ENCODE measurements at places on chromosomes 3 and 15.

GRCh38 chr15:33985751-33986150, 17.5 kb downstream of the CHRM5 start:
- DNase-seq, result no peak

DNA sequence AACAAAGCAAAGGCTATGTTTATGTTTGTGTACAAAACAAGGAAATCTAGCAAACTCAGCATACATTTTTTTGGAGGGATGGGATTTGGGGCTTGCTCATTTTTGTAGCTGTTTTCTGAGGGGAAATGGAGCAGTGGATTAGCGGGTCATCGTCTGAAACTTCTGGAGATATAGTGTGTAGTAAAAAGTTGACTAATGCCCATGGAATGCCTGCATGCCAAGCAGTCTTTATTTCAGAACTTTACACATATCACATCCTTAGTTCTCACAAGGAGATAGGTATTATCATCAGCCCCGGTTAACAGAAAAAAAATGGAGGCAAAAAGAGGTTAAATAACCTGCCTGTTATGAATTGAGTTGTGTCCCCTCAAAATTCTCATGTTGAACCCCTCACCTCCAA, 47.1 kb downstream of the ATP13A4 start:
- no peak for DNase-seq

DNA sequence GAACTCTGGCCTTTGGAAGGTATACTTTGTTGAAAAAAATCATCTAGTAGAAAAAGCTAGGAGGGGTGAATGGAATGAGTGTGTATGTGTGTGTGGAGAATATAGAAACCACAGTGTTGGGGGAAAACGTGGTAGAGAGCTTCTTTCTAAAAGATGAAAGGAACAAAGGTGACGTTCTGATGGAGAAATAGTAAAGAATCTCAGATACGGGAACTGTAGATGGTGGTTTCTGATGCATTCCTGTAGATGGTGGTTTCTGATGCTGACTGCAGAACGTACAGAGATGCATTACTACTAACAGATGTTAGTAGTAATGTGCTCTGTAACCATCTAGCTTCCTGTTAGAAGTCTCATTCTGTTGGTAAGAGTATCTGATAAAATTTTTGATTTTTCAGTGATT, 60.2 kb downstream of the VPS8 start:
- DNase-seq, result no peak

- DNase-seq, result no peak
Observed at GRCh38 chr3:99499235-99500158, 138.9 kb upstream of the COL8A1 start.

GRCh38 chr15:26981492-26981891, 10.5 kb downstream of the GABRG3 start:
- no peak for DNase-seq

DNA sequence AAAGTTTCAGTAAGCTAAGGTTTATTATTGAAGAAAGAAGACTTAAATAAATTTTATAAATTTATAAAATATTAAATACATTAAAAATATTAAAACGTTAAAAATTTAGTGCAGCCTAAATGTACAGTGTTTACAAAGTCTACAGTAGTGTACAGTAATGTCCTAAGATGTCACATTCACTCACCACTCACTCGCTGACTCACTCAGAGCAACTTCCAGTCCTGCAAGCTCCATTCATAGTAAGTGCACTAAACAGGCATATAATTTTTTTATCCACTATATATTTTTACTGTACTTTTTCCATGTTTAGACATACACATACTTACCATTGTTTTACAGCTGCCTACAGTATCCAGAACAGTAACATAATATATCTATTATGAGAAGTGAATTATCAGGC, 51.5 kb downstream of the TJP1 start:
- DNase-seq, result no peak

DNA sequence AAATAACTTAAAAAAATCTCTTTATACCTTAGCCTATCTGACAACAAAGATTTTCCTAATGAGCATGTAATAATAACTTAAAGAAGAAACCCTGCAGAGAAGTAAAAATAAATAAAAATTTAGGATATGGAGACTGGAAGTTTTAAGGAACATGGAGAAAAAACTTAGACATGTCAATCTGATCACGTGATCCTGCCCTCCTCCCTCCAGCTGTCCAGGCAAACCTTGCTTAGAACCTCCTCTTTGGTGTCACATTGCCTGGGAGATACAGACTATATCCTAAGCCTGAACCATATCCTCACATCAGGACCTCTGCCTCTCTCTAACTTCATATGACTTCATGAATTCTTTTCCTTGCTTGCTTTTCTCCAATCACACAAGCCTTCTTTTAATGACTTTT, 275.5 kb downstream of the CNTN3 start:
- DNase-seq, result no peak

DNA sequence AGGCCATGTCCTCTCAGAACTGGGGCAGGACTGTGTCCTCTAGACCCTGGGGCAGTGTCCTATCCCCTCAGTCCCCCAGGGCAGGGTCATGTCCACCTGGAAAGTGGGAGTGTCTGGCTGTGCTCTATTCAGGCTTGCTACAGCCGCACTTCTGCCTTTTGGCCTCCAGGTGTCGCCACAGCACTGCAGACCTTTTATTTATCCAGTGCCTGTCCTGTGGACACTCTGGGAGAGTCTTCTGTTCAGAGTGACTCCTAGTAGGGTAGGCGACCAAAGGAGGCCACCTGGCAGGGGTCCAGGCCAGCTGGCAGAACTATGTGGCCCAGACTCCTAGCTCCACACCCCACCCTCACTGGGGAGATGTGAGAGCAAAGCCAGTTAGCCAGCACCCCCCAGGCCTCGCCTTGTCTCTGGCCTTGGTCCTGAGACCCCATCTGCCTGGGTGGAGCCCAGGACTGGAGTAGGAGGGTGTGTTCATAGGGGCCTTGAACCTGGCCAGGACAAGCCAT, 3.9 kb downstream of the TMIE start:
- peak; percentile 80 for DNase-seq

DNA sequence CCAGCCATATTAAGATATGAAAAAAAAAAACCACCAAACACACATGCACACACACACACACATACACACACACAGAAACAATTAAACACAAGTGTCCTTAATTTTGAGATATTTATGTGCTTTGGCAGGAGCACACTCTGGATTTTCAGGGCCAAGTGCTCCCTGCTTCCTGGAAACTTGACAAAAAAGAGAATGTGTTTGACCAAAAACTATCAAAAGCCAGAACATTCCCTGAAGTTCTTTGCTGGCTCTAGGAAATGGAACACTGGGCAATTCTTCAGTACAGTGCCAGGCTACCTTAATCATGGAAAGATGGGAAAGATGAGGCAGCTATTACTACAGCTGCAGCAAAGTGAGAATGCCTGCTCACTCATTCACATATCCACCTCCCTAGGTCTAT, 44.6 kb downstream of the P3H2 start:
- DNase-seq, result no peak

DNA sequence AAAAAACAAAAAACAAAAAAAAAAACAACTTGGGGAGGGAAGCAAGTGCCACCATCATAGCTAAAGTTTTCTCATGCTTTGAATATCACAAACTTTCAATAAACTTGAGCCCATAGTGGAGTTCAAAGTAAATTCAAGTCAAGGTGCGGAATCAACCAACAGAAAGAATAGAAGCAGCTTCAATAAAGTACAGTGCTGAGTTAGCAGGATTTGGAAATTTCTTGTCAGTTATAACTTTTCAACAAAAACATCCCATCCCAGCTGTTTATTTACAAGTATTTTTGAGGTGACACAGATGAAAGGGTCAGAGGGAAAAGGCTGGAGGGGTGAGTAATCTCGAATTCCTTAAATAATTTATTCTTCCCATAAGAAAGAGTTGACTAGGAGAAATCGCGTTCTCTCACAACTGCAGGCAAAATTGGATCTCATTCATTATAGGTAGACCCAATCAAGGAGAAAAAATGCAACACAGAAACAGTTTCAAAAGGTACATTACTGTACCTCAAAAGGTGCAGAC, 477.4 kb upstream of the RASGRP1 start:
- DNase-seq, result no peak

DNA sequence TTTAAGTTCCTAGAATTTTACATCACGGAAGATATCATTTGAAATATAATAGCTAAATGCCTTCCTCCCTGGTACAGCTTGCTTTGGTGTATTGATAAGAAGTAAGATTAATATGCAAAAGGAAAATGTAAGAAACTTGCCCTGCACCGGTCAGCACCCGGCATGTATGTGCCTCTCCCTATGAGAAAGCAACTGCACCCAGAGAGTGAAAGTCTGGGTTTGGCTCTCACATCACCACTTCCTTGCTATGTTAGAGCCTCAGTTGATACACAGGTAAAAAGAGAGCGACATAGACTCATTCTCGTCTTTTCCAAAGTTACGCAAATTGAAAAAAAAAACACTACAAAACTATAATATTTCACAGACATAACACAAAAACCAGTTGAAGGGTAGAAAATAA, 96.7 kb downstream of the FOXP1 start:
- no peak for DNase-seq

GRCh38 chr3:124407260-124407659, 323.0 kb upstream of the UMPS start:
- no peak for DNase-seq

GRCh38 chr3:43268636-43269035, 17.7 kb upstream of the SNRK start:
- no peak for DNase-seq

- DNase-seq, result no peak
Observed at GRCh38 chr15:64997745-64998375, 8.1 kb upstream of the SPG21 start.

- peak; percentile 86 for DNase-seq
Observed at GRCh38 chr3:61564395-61565059, 3.2 kb downstream of the PTPRG start.

DNA sequence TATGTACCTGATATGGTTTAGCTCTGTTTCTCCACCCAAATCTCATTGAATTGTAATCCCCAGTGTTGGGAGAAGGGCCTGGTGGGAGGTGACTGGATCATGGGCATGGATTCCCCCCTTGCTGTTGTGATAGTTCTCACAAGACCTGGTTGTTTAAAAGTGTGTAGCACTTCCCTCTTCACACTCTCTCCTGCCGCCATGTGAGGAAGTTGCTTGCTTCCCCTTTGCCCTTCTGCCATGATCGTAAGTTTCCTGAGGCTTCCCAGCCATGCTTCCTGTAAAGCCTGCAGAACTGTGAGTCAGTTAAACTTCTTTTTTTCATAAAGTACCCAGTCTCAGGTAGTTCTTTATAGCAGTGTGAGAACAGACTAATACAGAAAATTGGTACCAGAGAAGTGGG, 93.1 kb downstream of the C3orf70 start:
- DNase-seq, result no peak

All from mesothelial cell of epicardium (in vitro differentiated cells).